ENCODE measurements at places on chromosomes 3 and 15.

- no peak for DNase-seq
These were observed 99.8 kb downstream of the TMEM108 start for GRCh38 chr3:133138017-133138416.

GRCh38 chr3:183392186-183393034, 36.0 kb downstream of the MCF2L2 start:
- no peak for DNase-seq

DNA sequence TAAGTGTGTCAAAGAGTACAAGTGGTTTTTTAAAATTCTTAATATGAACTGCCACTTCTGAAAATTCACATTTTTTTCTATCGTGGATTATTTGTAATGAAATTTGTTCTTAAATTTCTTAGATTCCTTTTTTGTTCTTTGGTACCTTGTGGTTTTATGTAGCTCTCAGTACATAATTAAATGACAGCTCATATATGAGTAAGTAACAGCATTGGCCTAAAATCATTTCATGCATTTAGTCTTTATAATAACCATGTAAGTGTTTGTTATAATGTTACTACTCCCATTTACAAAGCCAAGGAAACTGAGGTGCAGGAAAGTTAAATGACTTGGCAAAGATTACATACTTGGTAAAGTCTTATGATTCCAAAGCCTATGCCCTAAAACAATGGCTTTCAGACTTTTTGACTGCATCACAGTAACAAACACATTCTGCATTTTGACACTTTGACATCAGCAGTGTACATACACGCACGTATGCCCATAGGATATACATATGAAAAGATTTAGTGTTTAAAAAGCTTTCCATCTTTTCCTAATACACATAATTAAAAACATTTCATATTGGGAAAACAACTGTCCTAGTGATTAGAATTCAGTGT, 14.9 kb downstream of the SPRED1 start:
- DNase-seq: peak; percentile 57

GRCh38 chr3:45983770-45984169, 11.9 kb downstream of the FYCO1 start:
- DNase-seq: no peak

GRCh38 chr15:52218816-52219215, 27.6 kb upstream of the GNB5 start:
- DNase-seq: no peak

GRCh38 chr3:152309535-152310307, 41.0 kb downstream of the MBNL1 start:
- peak; percentile 64 for DNase-seq

GRCh38 chr3:124786511-124787241, 56.4 kb downstream of the UMPS start:
- peak; percentile 47 for DNase-seq

- no peak for DNase-seq
These were observed 58.2 kb downstream of the OSTN start for GRCh38 chr3:191257286-191257685.

DNA sequence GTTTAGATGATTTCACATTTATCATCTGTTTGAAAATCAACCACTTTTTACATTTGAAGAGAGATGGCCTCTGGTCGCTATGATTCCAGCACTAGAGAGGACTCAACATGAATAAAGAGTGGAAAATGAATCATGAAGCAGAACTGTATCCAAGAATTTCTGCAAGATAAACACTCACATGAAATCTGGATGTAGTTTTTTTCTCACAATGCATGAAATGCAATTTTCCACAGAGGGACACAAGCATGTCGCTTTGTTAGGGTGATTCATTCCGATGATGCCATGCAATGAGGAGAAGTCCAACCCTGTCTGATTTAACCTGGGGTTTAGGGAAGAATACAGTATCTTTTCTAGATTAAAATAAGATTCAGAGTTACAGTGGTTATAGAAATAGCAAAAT, 50.4 kb upstream of the ADCY5 start:
- peak; percentile 78 for DNase-seq

DNA sequence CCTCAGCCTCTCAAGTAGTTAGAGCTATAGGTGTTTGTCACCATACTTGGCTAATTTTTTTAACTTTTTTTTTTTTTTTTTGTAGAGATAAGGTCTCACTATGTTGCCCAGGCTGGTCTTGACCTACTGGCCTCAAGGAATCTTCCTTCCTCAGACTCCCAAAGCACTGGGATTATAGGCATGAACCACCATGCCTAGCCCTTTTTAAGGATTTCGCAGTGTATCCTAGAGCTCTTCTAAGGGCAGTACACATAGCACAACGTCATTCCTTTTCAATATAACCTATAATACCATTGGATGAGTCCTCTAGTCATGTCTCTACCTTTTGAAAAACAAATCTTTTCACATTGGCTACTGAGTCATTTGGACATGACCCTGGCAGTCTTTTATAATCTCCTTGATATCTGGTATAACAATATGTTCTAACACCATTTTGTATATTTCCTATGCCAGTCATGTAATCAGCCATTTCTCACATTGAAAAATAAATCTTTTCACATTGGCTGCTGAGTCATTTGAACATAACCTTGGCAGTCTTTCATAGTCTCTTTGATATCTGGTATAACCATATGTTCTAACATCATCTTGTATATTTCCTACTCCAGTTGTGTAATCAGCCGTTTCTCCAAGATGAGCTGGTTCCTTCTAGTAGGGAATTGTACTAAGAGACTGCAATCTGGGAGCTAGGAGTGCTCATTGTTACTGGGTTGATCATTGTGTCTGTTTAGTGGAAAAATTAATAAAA, 944.7 kb downstream of the MCTP2 start:
- DNase-seq: peak; percentile 1

DNA sequence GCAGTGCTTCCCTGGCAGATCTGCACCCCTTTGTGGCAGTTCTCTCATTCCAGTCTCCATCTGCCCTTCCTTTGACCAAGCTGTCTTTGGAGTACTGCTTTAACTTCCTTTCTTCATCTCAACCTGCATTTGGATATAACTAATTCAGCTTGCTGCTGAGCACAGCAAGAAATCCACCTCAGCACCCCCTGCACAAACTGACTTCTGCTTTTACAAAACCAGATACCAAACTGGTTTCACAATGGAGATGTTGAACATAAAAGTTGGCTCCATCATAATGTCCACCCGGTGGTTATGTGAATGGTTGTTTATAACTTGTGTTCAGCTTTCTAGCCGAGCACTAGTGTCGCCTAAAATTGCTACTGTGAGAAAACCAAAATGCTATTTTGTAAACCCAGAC, 341.1 kb upstream of the SEMA6D start:
- no peak for DNase-seq

- peak; percentile 96 for DNase-seq
These were observed 4.6 kb upstream of the FBLN2 start for GRCh38 chr3:13544293-13544831.

- DNase-seq: no peak
These were observed 21.8 kb upstream of the SLC41A3 start for GRCh38 chr3:126105691-126106187.
